ENCODE measurements at places on chromosomes 13 and 19. TPM values are rescaled to one million over a fixed set of nuclear protein-coding genes. Genes with fewer than 3 reads are reported as not detected.

ZNF790 gene
- 0.23 TPM for total RNA-seq

MATK gene
- total RNA-seq = 2.0 TPM

PNMA8A gene
- 11.7 TPM for total RNA-seq

HSD17B14 gene
- total RNA-seq = 13.9 TPM

TUBA3C gene
- total RNA-seq = not detected

ZNF320 gene
- total RNA-seq = not detected

KLK13 gene
- not detected for total RNA-seq

C13orf42 gene
- total RNA-seq = not detected

TEKTIP1 gene
- total RNA-seq = not detected

JSRP1 gene
- total RNA-seq = 1.2 TPM

PLK5 gene
- total RNA-seq = not detected

IZUMO2 gene
- total RNA-seq = not detected

MAG gene
- total RNA-seq = not detected

PRTN3 gene
- 0.28 TPM for total RNA-seq

LIG1 gene
- 67.2 TPM for total RNA-seq

PSPN gene
- total RNA-seq = 0.80 TPM

FUT6 gene
- not detected for total RNA-seq

ITM2B gene
- total RNA-seq = 180 TPM

TSHZ3 gene
- 3.0 TPM for total RNA-seq

CHAMP1 gene
- total RNA-seq = 19.3 TPM

COL5A3 gene
- total RNA-seq = 3.8 TPM

FOSB gene
- total RNA-seq = 15.8 TPM

GRIN2D gene
- total RNA-seq = 9.5 TPM

IGSF23 gene
- 0.59 TPM for total RNA-seq

IGFL3 gene
- not detected for total RNA-seq

SPC24 gene
- 9.8 TPM for total RNA-seq

ZNF541 gene
- total RNA-seq = not detected

PRSS57 gene
- total RNA-seq = 0.13 TPM

ADGRE3 gene
- not detected for total RNA-seq

INSR gene
- total RNA-seq = 2.1 TPM

PABPC3 gene
- 0.12 TPM for total RNA-seq

FGF22 gene
- 0.62 TPM for total RNA-seq

RETN gene
- not detected for total RNA-seq

MBD3L4 gene
- total RNA-seq = not detected

PTGIR gene
- 0.06 TPM for total RNA-seq

TMPRSS9 gene
- total RNA-seq = not detected

ZGLP1 gene
- 1.7 TPM for total RNA-seq

C19orf67 gene
- total RNA-seq = not detected

IGFL2 gene
- 0.84 TPM for total RNA-seq

PSG3 gene
- 0.17 TPM for total RNA-seq

PLIN4 gene
- 0.27 TPM for total RNA-seq

LYPD5 gene
- total RNA-seq = not detected

TMC4 gene
- total RNA-seq = 1.5 TPM

CD37 gene
- not detected for total RNA-seq

FXYD3 gene
- not detected for total RNA-seq

ZNF93 gene
- not detected for total RNA-seq

Measured in A549 treated with CpdA at 1 μM for 4 hours (cell line).